Trophoblast cell (in vitro differentiated cells and primary cell): ENCODE measurements at places on chromosomes 13 and 19.

DNA sequence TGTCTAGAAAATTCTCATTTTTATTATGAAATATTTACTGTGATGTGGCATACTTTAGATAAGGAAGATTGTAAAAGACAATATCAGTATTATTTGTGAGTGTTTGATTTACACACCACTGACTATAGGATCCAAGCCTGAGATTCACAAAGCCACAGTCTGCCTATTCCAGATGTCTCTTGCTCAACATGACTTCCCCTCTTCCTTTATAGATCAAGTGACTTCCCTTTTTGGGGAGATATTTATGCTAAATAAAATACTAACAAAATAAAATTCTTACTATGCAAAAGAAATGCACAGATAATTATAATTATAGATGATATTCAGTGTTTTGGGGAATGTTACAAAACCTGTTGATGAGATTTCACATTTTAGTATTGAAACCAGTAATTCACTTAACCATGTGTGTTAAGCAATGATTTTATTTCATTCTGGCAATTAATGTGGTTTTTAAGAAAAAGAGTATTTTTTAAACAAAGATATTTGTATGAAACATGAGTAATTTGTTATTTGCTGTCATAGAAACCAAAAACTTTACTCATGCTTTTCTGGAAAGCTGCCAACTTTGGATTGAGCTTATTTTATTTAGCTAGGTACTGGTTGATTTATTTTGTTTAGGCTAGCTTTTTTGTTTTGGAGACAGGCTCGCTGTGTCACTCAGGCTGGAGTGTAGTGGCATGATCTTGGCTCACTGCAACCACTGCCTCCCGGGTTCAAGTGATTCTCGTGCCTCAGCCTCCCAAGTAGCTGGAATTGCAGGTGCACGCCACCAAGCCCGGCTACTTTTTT is 13.7 kb upstream of the GPR183 start:
- DNase-seq, result no peak

DNA sequence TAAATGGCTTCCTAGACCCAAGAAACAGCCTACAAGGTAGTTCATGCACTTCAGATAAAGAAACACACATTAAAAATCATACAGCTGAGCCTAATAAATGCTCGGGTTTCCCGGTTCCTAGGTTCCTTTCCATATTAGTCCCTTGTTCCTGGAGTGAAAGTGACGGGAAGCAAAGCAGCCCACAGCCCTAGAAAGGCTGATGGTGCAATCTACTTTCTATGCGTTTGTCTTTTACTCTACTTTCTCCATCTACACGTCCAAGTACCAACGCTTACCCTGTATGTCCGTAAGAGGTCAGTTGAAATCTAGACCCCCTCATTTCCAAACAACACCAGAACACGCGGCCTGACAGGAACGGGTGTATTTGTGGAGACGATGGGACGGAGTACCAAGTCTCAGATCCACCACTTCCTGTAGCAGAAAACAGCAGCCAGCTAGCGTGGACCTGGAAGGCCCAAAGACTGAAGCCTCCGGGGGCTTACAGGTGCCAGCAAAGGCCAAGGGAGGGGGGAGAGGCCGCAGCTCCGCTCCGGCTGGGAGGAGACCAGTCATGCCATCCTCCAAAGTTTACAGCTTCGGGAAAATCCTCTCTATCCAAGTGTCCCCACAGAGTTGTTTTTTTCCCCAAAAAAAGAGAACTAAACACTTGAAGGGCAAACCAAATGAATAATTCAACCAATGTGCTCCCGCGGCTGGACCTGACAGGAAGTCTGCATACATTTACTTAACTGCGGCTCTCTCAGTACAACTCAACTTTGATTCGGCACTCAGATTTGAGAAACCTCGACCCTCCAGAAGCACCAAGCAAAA is 34.1 kb downstream of the STK24 start:
- DNase-seq, result no peak

GRCh38 chr13:51412431-51412830 is 40.4 kb downstream of the INTS6 start:
- DNase-seq, result no peak

DNA sequence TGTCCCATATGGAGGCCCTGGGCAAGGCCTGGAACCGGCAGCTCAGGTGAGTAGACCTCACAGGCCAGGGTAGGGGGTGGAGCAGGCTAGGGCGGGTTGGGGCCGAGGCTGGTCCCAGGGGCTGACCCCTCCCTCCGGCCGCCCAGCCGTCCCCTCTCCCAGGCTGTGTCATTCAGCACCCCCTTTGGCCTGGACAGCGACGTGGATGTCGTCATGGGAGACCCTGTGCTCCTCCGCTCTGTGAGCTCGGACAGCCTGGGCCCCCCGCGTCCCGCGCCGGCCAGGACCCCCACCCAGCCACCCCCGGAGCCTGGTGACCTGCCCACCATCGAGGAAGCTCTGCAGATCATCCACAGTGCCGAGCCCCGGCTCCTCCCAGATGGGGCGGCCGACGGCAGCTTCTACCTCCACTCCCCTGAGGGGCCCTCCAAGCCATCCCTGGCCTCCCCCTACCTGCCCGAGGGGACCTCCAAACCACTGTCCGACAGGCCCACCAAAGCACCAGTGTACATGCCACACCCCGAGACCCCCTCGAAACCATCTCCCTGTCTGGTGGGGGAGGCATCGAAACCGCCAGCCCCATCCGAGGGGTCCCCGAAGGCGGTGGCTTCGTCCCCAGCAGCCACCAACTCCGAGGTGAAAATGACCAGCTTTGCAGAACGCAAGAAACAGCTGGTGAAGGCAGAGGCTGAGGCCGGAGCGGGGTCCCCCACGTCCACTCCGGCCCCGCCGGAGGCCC is 16.0 kb downstream of the CAMSAP3 start:
- no peak for DNase-seq

DNA sequence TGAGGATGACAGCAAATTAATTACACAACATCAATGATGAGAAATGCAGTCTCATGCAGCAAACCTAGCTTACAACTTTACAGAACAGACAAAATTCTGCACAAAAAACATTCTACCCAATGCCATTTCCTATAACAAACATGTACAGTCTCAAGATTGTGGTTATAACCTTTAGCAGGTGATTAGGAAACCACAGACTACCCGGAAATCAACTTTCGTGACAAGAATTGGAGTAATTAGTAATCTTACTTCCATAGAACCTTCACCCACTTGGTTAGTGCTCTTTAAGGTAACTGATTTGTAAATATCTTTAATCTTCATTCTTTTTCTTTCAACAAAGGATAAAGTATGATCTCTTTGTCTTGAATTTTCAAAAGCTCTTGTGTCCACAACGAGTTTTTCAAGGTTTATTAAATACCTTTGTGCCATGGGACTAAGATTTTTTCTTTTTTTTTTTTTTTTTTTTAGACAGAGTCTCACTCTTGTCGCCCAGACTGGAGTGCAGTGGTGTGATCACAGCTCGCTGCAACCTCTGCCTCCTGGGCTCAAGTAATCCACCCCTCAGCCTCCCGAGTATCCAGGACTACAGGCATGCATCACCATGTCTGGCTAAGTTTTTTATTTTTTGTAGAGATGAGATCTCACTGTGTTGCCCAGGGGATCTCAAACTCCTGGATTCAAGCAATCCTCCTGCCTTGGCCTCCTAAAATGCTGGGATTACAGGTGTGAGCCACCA is 78.8 kb downstream of the MAP4K1 start:
- DNase-seq, result no peak

DNA sequence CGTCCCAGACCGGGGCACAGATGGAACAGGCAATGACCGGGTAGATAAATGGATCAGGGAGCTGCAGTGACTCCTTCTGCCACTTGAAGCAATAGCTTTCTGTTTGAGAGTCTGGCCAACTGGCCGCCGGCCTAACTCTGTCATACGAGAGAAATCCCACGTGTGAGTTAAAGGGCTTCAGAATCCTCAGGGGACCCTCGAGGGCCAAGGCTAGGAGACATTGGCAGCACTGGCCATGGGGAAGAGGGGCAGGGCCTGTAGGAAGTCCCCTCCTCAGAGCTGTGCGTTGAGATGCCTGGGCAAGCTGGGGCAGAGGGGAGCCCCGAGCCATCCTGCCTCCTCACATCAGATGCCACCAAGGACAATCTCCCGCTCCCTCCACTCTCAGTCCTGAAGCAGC is 51.6 kb downstream of the KLF2 start:
- no peak for DNase-seq
